ENCODE measurements at places on chromosomes 16 and 17. TPM values are rescaled to one million over a fixed set of nuclear protein-coding genes. Genes with fewer than 3 reads are reported as not detected.

The C16orf46 gene
- 10.1 TPM for total RNA-seq

The CHD9NB gene
- total RNA-seq, result 2.8 TPM

The ZNF469 gene
- 1.4 TPM for total RNA-seq

The TMEM98 gene
- total RNA-seq, result 32.1 TPM

The CDH3 gene
- 6.5 TPM for total RNA-seq

The KRT36 gene
- not detected for total RNA-seq

The ASPHD1 gene
- total RNA-seq, result 14.8 TPM

The KRT40 gene
- total RNA-seq, result not detected

The GFOD2 gene
- 57.2 TPM for total RNA-seq

The CACNG3 gene
- total RNA-seq, result 2.5 TPM

The INTS2 gene
- total RNA-seq, result 27.7 TPM

The ERN1 gene
- total RNA-seq, result 4.2 TPM

The ACE gene
- total RNA-seq, result 6.9 TPM

The NIP7 gene
- total RNA-seq, result 17.3 TPM

The TMEM256 gene
- 63.7 TPM for total RNA-seq

The ABCC1 gene
- total RNA-seq, result 11.1 TPM

The FN3K gene
- total RNA-seq, result 13.6 TPM

The IRX3 gene
- 6.5 TPM for total RNA-seq

The SMARCD2 gene
- total RNA-seq, result 11.5 TPM

The NHLRC4 gene
- 0.69 TPM for total RNA-seq

The ATP2C2 gene
- 3.5 TPM for total RNA-seq

The PPP1R27 gene
- not detected for total RNA-seq

The TPSB2 gene
- 0.46 TPM for total RNA-seq

The ADAD2 gene
- total RNA-seq, result 0.23 TPM

The TCAP gene
- total RNA-seq, result 1.4 TPM

The KRTAP9-4 gene
- total RNA-seq, result not detected

The ABCA10 gene
- total RNA-seq, result 6.7 TPM

The ARSG gene
- total RNA-seq, result 15.0 TPM

The PDILT gene
- not detected for total RNA-seq

The C16orf74 gene
- 1.8 TPM for total RNA-seq

The C17orf78 gene
- not detected for total RNA-seq

The SMTNL2 gene
- total RNA-seq, result 5.8 TPM

The KRTAP9-8 gene
- total RNA-seq, result not detected

The NOD2 gene
- total RNA-seq, result 0.69 TPM

The TVP23A gene
- 20.8 TPM for total RNA-seq

The LGALS9B gene
- not detected for total RNA-seq

The HNF1B gene
- total RNA-seq, result not detected

The ANKRD40CL gene
- total RNA-seq, result not detected

The CDH13 gene
- 42.7 TPM for total RNA-seq

The KRTAP9-2 gene
- total RNA-seq, result not detected

Measured in diencephalon (tissue), 1 donor.